ENCODE measurements at places on chromosomes 1 and 21. TPM values are rescaled to one million over a fixed set of nuclear protein-coding genes. Genes with fewer than 3 reads are reported as not detected.

DNA sequence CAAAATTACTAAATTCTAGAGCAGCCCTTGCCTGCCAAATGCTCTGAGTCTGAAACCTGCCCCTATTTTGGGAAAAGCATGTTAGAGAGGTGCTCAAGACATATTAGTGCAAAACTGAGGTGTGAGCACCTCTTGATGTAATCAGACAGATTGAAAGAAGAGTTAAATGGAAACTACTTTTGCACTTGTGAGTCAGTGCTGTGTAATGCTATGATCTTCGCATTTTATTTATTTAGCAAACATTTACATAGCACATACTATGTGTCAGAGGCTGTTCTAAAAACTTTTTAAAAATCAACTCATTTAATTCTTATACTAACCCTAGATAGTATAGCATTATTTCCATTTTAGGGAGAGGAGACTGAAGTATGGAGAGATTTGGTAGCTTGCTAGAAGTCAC, 138.1 kb downstream of the ELAVL4 start:
- no peak for DNase-seq

DNA sequence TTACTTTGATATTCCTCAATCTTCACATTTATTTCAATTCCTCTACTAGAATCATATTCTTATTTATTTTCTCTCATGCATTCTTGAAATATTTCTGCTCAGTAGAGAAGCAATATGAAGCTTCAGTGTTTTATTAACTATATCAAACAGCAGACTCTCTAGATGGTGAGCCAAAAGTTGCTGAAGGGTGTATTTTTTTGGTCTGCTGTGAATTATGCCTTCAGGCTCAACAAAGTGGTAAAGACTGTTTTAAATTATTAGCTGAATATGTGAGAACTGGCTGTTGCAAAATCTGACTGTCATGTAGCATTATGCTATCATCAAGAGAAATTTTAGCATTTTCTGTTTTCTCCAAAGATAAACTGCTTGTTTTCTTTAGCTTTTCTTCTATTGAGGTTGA, 24.9 kb upstream of the CDC42BPA start:
- DNase-seq = no peak

DNA sequence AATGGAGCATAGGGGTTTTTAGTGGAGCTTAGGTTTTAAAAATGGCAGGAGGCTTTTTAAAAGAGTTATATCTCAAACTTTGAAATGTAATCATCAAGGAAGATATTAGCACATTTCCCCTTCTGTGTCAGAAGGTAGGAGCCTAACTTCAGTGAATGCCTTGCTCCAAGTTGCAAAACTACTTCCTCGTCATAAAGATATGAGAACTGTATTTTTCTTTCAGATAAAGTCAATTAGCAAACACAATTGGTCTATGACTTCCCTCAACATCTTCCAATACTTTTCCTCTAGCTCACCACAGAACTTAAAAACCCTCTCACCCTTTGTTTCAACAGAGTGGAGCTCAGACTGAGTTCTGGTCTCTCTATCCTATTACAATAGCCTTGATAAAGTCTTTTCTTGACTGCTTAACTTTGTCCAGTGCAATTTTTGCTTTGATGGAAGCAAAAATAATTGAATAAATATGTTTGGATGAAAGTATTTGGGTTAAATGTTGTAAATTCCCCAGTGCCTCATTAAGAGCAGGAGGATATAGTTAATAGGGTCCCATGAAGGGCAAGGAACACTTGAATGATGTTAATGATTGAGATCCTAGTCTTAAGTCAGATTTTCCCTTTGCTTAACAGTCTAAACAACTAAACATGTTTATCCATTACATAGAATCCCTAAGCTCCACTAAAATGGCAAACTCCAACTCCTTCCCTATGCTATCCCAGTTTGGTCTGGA, 58.9 kb downstream of the TNFSF18 start:
- DNase-seq = no peak

Gene SPRR4
- total RNA-seq = not detected

Gene LY9
- not detected for total RNA-seq
